ENCODE measurements at places on chromosomes 12 and 14.
A peak's percentile ranks its signal among the peaks of the same experiment; 100 is the strongest.

- DNase-seq, result no peak
These were observed 845 bp upstream of the AHNAK2 start for GRCh38 chr14:104978746-104979691.

GRCh38 chr12:95848575-95849388 is 10.0 kb upstream of the SNRPF start:
- no peak for DNase-seq

- DNase-seq, result no peak
These were observed 2.8 kb downstream of the PIANP start for GRCh38 chr12:6697584-6698351.

- no peak for DNase-seq
These were observed 839.6 kb downstream of the GALC start for GRCh38 chr14:87153391-87153790.

GRCh38 chr12:114414866-114415524 is 9.1 kb upstream of the TBX5 start:
- DNase-seq, result no peak

DNA sequence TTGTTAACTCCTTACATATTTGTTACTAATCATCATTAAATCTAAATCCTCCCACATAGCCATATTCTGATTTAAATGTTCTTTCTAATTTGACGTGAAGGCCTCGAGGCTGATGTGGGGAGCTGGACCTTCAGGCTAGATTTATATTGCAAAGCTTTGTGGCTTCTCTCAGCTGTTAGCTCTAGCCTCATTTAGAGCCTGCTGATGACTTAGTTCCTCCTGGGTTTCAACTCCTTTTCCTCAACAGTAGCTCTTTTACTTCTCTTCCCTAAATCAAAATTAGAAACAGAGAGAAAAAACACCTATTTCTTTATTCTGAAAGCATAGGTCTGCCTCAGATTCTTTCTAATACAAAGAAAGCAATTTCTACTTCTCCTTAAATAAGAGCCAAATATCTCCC is 477.5 kb upstream of the CCDC196 start:
- no peak for DNase-seq

DNA sequence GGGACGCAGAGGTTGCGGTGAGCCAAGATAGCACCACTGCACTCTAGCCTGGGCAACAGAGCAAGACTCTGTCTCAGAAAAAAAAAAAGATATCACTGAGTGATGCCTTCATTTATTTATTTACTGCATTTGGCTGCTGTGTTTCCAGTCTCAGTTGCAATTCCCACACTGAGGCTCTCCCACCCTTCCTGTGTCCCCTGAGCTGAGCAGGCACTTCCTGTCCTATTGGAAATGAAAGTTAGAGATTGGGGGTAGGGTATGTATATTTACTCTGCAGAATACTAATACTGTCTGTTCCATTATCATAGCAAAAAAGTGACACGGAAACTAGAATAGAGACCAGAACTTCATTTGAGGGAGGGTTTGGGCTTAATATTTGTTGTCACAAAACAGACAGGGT is 1.6 kb upstream of the RBMS2 start:
- no peak for DNase-seq

- no peak for DNase-seq
These were observed 35.2 kb upstream of the PTGR2 start for GRCh38 chr14:73816393-73816816.

GRCh38 chr12:91023326-91024004 is 18.7 kb upstream of the EPYC start:
- no peak for DNase-seq

DNA sequence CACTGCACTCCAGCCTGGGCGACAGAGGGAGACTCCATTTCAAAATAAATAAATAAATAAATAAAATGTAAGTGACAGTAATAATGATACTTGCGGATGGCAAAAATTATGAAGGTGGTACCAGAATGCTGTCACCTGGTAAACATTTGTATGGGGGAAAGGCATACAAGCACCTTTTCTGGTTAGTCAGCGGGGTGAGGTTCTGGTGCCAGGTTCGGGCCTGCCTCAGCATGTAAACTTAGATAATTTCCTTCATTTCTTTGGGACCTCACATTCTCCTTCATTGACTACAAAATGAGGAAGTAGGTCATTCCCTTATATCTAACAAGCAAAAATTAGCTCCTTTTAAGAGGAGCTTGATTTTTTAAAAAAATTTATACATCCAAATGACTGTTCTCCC is 10.8 kb downstream of the VTI1B start:
- DNase-seq, result no peak

DNA sequence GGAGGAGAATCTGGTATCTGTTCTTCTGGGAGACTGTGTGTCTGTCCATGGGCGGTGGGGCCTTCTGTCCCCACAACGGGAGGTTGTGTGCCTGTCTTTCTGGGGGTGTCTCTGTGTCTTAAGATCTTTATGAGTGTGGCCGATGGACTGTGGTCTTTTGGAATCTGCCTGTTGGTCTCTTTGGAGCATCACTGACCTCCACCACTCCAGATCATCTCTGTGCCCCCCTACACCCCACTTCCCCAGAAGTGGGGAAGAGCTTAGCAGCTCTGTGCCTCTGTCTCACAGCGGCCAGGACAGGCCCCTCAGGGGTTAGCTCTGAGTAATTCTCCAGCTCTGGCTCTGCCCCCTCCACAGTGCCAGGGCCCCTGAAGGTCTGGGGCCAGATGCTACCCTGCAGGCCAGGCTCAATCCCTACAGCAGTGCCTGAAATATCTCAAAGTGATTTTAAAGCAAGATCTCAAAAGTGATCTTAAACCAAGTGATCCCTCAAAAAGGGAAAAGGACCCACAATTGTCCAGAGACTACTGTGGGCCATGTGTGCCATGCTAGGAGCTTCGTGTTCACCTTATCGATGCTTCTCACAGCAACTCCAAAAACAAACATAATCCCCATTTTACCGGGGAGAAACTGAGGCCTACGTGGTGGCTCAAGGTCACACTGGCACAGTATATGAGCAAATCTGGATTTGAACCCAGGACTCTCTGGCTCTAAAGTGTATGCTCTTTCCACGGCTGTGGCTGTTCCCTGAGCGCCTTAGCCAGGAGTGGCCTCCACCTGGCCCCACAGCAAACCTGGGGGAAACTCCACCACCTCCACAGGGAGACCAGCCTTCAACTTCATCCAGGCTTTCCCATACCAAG is 26.0 kb upstream of the KRT78 start:
- DNase-seq, result no peak

DNA sequence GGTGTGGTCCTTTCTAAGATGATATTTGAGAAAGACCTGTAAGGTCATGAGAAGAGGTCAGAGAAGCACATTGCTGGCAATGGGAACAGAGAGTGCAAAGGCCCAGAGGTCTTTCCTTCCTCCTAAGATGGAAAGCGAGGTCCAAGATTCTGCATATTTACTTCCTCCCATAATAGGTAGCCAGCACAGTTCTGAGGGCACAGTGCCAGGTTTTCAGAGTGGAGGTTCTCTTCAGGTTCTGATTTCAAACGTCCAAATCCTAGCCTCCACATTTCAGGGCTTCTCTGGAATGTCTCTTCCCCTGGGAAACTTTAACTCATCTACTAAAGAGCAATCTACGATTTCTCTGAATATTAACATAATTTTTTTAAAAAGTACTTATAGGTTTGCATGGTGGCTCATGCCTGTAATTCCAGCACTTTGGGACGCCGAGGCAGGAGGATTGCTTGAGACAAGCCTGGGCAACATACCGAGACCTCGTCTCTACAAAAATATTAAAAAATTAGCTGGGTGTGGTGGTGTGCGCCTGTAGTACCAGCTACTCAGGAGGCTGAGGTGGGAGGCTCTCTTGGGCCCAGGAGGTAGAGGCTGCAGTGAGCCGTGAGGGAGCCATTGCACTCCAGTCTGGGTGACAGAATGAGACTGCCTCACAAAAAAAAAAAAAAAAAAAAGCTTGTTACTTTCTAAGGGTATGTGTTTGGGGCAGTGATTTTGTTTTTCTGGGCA is 526 bp upstream of the MRPL42 start:
- no peak for DNase-seq

DNA sequence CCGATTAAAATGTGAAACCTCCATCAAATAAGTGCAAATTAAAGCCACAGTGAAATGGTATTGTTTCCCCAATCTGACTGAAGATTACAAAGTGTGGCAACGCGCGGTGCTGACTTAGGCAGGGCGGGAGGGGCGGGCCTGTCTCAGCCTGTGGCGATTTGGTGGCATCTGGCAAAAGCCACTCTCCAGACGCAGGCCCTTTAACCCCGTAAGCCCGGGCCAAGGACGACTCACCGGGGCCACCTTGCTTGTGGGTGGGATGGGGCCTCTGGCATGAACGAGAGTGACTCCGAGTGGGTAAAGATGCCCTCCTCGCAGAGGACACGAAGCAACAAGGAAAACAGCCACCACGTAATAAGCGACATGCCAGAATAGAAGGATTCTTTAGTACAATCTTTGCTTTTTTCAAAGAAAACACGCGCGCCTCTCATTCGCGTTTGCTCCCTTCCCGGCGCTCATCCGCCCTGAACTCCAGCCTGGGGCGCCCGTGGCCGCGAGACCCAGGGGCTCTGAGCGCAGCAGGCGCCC is 815 bp downstream of the DEGS2 start:
- DNase-seq, result no peak

DNA sequence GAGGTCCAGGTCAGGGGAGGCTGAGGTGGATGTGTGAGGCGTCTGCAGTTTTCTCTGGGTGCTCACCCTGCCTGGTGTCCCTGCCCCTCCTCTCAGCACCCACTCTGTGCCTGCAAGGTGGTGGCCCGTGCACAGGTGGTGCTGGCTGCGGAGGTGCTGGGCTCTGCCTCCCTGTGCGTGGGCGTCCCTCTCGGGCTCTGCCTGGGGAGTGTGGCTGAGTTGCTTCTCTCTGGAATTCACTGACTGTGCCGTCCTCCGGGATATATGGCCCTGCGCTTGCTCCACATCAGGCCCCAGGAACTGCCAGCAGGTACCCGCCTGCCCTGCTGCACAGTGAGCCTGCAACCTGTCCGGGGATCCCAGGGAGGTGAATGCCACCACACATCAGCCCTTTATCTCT is 379.1 kb downstream of the TMEM121 start:
- DNase-seq, result no peak

- DNase-seq, result no peak
These were observed 106.2 kb downstream of the GPATCH2L start for GRCh38 chr14:76257842-76258397.

GRCh38 chr12:104702565-104703139 is 245.9 kb downstream of the CHST11 start:
- no peak for DNase-seq

- no peak for DNase-seq
These were observed 10.1 kb downstream of the NOC4L start for GRCh38 chr12:132154341-132154761.

DNA sequence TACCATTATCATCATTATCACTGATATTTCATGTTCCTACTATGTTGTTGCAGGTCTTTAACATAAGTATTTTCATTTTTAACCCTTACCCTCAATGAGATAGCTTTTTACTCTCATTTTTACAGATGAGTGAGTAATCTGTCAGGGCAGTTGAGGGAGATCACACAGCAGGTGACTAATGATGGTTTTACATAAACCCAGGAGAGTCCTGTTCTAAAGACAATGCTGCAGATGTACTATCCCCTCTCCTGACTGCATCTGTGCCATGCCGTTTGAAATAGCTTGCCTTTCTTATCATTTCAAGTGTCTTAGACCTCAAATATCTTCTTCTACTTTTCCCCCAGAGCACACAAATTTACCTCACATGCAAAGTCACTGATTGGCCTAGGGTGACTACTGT is 1552.1 kb upstream of the SEL1L start:
- DNase-seq, result no peak

GRCh38 chr12:108712925-108713203 is 18.5 kb downstream of the CORO1C start:
- DNase-seq, result no peak

DNA sequence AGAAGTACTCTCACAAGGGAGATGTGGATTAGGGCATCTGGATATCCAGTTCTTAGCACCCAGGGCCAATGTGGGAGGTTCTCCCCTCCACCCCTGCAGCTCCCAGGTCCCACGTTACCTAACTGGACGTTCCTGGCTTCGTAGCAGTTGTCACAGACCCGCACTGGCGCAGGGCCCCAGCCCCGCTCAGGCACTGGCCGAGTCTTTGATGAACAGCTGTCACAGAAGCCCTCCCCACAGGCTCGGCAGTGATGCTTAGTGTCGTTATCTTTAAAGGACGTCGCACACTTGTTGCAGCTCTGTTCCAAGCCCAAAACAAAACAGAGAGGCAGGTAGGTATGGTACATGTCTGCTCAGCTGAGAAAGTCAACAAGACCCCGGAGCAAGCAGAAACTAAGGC is 48.4 kb downstream of the DCAF4 start:
- no peak for DNase-seq

- peak; percentile 11 for DNase-seq
These were observed 231.4 kb downstream of the PCNX1 start for GRCh38 chr14:71138448-71139293.

- DNase-seq, result no peak
These were observed 72.0 kb upstream of the DBX2 start for GRCh38 chr12:45122768-45123380.

DNA sequence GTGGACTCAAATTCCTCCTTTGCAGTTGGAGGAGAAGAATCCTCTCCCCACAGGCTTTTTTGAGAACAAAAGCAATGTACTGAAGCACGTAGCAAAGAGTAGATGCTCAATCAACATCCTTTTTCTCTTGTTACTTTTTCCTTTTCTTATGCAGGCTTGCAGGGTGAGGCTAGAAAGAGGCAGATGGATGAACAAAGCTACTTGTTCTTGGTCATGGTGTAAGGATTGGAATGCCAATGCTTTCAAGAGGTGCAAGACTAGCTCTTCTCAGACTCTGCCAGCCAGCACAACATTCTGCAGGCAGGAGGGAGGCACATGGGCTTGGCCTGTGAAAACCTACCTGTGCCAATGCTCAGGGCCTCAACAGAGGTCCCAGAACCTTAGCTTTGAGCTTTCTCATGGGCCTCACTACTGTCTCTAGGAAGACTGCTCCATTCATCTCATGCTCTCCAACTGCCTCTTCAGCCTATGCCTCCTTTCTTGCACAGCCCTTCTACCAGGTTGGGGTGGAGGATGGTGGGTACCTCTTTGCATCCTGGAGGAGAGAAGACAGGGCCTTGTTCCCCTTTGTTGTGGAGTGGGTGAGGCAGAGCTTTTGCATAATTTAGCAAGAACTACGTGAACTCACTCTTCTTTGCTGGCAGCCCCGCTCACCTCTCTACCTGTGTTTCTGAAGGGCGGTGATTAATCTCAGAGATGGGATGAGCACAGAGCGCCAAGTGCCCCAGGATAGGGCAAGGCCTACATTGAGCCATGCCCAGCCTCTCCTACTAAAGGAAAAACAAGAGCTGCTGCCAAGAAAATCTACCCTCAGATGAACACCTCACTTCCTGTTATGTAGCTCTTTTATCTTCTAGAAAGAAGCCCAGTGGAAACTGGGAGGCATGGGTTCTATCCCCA is 1119.7 kb downstream of the VRK1 start:
- no peak for DNase-seq

GRCh38 chr14:68174446-68174845 is 354.9 kb downstream of the RAD51B start:
- no peak for DNase-seq

GRCh38 chr12:45575823-45576475 is 153.6 kb upstream of the ARID2 start:
- no peak for DNase-seq

DNA sequence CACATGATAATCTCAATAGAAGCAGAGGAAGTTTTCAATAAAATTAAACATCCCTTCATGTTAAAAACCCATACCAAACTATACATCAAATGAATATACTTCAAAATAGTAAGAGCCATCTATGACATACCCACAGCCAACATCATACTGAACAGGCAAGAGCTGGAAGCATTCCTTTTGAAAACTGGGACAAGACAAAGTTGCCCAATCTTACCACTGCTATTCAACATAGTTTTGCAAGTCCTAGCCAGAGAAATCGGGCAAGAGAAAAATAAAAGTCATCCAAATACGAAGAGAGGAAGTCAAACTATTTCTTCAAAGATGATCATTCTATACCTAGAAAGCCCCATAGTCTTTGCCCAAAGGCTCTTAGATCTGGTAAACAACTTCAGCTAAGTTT is 454.7 kb upstream of the PRICKLE1 start:
- no peak for DNase-seq
